ENCODE measurements at places on chromosomes 13 and 19.

- no peak for DNase-seq
Observed at GRCh38 chr13:39490136-39490535, 112.9 kb downstream of the LHFPL6 start.

DNA sequence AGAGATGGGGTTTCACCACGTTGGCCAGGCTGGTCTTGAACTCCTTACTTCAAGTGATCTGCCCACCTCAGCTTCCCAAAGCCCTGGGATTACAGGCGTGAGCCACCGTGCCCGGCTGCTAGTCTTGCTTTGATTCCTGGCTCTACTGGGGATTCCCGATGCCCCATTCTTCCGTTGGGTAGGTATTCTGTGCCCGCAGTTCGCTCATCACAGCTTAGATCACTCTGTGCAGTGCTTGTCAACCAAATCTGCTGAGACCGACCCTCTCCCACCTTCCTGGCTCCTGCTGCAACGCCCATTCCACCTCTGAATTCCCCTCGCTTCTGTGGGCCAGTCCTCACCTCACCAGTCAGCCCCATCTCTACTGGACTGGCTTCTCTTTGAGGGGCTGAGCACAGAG lies 4.6 kb upstream of the ZNF414 start:
- no peak for DNase-seq

DNA sequence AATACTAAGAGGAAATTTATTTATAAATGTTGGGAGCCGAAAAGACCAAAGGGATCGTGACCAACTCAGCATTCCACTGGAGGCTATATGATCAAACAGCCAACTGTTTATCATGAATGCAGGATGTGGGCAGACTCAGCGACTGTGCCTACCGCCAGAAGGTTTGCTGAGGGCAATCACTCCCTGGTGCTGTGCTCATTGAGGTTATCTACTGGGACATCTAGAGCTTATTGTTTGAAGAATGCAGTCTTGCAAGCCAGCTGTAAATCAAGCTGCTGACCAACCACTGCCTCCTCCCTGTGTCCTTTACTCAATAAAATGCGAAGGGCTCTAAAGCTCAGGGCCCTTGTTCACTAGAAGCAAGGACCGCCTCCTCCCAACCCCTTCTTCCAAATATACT lies 8.5 kb upstream of the XPO4 start:
- DNase-seq: no peak

DNA sequence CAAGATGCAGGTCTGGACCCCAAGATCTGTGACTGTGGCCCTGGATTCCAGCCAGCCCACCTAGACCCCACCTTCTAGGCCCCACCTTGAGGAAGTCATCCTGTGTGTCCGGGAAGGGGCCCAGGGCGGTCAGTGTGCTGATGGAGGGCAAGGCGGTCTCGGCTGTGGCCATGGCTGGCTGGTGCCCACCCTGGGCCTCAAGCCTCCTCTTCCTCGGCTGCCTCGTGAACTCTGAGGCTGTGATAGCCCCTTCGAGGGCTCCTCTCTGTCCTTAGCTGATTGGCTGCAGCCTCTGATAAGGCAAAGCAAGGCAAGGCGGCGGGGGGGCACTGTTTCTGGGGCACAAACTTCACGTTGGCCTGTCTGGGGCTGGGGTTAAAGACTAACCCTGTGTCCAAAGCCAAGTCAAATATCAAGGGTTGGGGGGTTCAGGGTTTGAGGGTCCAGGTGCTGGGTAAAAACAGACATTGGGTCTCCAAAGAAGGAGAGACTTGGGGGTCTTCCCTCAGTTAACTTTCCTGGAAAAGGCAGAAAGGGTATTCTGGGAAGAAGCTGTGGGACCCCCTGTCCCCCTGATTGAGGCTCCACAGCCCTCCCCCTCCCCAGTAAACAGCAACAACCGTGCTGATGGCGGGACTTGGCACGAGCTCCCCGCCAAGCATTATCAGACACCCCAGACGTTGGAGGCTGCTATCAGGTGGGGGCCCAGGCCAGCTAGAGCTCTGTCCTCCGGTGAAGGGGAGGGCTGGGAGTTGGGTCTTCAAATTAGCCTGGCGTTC lies at the start of gene KLF1:
TSS of gene KLF1 (minus strand) at position 233 of the 779 bp plus-strand sequence. CDS start at position 172, 61 bp downstream.
- DNase-seq: no peak

- DNase-seq: no peak
Observed at GRCh38 chr19:29841209-29841558, 29.4 kb downstream of the CCNE1 start.

GRCh38 chr19:22783651-22784410 lies at the start of gene ZNF99:
ZNF99 (minus strand) TSS chr19:22784151; CDS start chr19:22784016, 135 bp downstream.
- DNase-seq: no peak

DNA sequence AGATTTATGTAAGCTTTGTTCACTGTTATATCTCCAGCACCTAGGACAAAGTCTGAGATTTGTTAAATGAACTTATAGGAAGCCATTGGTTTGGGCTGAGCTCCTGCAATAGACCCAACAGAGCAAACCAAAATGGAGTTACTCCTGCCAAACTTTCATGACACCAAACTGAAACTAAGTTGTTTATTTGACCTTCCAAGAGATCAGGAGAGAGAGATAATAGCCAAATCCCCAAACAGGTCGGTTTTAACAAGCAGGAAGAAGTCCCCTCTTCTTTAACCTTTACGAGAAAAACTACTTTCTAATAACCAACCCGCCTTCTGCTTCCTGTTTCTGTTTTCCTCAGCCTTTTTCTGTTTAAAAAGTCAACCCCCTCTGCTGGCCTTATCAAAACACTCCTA lies 54.9 kb upstream of the ATP12A start:
- DNase-seq: no peak

- DNase-seq: no peak
Observed at GRCh38 chr19:49954933-49955332, 6.0 kb downstream of the SIGLEC11 start.

- no peak for DNase-seq
Observed at GRCh38 chr19:19113040-19113626, 25.1 kb downstream of the TMEM161A start.

DNA sequence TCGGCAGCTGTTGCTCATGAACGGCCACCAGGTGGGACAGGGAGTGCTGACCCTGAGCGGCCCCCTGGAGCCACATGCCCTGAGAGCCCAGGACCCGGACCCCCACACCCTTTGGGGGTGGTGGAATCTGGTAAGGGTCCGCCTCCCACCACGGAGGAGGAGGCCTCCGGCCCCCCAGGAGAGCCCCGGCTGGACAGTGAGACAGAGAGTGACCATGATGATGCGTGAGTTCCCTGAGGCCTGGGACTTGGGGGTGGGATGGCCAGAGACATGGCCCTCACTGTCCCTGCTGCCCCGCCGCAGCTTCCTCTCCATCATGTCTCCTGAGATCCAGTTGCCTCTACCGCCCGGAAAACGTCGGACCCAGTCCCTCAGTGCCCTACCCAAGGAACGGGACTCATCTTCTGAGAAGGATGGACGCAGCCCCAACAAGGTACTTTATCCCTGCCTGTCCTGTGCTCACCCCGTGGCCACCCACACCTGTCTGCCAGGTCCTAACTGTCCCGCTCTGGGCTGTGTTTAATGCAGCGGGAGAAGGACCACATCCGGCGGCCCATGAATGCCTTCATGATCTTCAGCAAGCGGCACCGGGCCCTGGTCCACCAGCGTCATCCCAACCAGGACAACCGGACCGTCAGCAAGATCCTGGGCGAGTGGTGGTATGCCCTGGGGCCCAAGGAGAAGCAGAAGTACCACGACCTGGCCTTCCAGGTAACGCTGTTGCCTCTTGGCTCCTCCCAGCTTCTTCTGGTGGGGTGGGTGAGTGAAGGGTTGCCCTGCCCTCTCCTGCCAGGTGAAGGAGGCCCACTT lies 14.7 kb upstream of the PRR19 start:
- DNase-seq: no peak

DNA sequence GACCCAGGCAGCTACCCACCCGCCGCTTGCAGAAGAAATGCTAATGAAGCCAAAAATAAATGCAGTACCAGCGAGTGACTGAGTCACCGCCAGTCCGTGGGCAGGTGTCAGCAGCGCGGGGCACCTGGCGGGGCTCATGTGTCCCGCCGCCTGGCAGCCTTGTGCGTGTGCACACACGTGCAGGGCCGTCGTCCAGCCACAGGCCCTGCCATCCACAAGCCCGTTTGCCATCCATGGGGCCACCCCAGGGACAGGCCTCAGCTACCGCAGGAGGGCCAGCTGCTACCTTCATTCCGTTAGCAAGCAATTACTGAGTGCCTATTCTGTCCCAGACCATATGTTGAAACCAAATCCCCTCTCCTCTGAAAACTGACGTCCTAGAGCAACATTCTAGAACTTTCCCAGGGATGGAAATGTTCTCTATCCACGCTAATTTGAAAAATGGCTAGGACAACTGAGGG lies 20.5 kb downstream of the NCAN start:
- DNase-seq: no peak

- DNase-seq: peak; percentile 44
Observed at GRCh38 chr13:19984430-19985218, 26.1 kb downstream of the ZMYM2 start.

All from NCI-H526 treated with DMSO at 0.1 percent for 48 hours (cell line).